Renal cortex interstitium (tissue), 15 donors: ENCODE measurements at places on chromosomes 1 and 21.

- no peak for DNase-seq
Measured at GRCh38 chr1:150999926-151000325, 6.8 kb downstream of the MINDY1 start.

GRCh38 chr1:55604179-55604578 lies 389.0 kb upstream of the USP24 start:
- no peak for DNase-seq

DNA sequence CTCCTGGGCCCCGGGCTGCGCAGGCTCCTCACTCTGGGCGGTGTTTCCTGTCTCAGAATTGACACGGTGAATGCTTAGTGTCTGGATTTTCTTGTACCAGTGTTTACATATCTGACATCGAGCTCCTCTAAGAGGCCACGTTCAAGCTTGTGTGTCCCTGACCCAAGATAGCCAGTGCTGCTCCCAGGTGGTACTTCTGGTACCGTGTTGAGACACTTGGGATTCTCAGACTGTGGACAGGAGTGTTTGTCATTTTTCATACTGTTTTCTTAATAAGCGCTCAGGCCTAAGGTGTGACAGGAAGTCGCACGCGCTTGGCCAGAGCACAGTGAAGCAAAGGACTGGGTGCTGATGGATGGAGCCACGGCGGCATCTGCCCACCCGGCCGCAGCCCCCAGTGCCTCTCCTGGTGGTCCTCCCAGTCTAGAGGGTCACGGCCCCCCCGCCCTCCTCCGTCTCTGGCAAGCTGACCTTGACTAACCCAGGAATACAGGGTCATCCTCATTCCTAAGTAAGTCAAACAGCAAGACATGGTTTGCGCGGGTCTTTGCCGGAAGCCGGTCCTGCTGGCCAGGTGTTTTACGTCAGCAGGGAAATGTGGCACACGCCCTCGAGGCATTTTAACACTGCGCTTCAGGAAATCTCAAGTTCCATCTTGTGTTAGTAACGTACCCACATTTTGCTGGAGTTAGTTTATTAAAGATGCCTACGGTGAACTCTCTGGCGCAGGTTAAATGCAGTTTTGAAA lies 8.0 kb downstream of the PEX10 start:
- no peak for DNase-seq

- DNase-seq, result no peak
Measured at GRCh38 chr1:66613187-66613586, 79.2 kb downstream of the SGIP1 start.

DNA sequence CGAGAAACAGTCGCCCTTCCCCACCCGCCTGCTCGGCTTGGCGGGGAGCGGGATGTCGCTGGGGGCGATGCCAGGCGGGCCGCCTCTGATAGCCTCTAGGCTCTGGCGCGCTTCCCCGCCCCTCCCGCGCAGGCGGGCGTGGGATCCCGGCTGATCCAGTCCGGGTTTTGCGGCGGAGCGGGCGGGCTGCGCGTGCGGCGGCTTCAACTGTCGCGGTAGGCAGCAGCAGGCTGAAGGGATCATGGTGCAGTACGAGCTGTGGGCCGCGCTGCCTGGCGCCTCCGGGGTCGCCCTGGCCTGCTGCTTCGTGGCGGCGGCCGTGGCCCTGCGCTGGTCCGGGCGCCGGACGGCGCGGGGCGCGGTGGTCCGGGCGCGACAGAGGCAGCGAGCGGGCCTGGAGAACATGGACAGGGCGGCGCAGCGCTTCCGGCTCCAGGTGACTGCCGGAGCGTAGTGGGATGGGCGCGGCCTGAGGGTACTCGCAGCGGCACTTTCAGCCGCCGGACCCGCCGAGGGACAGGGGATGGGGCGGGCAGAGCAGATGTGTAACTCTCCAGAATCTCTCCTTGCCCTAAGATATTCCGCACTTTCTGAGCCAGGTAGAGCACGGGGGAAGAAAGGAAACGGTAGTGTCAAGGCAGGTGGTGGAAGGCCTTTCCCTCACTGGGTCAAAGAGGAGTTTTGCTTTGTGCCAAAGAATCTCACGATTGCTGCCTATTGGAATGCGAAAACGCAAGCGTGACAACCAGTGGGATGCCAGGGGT lies at the start of gene FAAH:
Gene FAAH, plus strand, starts transcription at position 210 of the 764 bp plus-strand sequence. Its CDS starts 32 bp downstream, at position 242.
- DNase-seq, result peak; percentile 55

DNA sequence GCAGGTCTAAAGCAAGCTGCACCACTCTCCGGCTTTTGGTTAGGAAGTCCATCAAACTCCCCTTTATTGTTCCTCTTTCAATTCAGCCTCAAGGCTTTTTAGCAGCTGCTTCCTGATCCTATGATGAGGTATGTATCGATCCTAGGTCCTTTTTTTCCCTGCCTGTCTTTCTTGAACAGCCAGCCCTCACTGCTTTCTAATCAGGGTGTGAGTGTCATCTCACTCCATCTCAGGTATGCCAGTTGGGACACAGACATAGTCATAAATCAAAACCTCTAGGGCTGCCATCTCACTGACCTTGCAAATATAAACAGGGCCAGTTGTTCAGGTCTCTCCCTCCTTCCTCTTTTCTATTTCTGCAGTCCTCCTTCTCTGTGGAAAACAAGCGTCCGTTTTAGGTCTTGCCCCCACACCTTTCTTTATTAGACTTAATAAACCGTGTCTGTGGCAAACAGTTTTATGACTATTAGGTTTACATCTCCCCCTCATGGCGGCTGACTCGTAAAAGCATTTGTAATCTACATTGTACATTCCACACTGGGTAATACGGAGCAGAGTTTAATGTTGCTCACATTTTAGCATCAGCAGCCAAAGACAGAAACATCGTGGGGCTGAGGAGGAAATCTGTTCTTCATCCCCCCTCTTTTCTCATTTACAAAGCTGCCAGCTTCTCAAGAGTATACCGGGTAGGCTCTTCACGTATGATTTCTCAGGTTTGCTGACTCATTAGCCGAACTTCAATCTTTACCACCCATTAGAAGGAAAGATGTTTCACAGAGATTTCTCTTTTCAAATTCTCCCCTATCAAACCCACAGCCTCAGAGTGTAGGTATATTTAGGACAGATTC lies 11.6 kb downstream of the STYXL2 start:
- DNase-seq, result no peak

- no peak for DNase-seq
Measured at GRCh38 chr1:155932487-155932886, 1.7 kb downstream of the KHDC4 start.

GRCh38 chr1:15236321-15236721 lies 10.7 kb upstream of the FHAD1 start:
- no peak for DNase-seq

DNA sequence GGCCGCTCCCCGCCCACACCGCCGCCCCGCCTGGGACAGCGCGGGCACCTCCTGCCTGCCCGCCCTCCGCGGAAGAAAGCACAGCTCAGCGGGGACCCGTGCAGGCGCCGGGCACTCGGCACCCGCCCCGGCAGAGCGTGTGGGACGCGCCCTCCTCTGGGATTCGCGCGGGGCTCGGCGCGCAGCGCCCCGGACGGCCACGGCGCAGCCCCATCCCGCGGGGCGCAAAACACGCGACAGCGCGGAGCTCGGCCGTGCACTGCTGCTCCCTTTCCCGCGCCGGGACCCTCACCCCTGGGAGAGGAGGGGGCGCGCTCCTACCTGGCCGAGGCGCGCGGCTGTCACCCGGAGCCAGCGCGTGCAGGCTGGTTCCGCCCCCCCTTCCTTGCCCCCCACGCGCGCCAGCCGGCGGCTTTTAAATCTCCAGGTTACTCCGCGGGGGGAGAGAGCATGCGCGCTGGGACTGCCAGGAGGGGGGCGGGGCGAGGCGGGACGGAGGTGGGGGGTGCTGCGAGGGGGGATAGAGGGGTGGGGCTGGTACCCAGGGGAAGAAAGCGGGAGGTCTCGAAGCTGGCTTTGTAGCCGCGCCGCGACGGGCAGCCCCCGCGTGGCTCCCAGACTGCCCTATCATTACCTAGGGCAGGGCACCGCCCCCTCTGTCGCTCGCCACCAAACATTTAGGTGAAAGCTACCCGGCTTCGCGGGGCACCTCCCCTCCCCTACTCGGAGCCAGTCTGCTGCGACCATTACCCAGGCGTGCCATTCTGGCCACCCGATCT lies at the start of gene SLC45A3:
Gene SLC45A3, minus strand, starts transcription at position 437 of the 779 bp plus-strand sequence. CDS start 15,853 bp downstream, outside the sequence.
- DNase-seq, result no peak

GRCh38 chr1:54962612-54963395 lies 17.6 kb upstream of the TMEM61 start:
- no peak for DNase-seq

DNA sequence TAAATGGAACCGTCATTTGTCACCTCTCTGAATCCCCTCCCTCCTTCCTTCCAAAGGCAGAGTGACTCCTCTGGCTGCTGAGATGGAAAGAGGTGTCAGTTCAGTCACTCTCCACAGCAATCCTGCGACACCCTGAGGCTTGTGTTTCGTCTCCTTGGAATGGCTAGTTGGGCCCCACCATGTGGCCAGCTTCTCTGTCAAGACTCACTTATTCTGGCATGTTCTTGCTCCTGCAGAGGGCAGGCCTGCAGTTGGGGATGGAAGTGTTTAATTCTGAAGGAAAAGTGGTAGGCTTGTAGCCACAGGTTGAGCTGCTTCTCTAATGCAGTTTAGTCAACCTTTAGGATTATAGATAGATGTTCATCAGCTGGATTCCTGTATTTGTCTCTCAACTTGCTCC lies 149.6 kb downstream of the LMO4 start:
- no peak for DNase-seq

DNA sequence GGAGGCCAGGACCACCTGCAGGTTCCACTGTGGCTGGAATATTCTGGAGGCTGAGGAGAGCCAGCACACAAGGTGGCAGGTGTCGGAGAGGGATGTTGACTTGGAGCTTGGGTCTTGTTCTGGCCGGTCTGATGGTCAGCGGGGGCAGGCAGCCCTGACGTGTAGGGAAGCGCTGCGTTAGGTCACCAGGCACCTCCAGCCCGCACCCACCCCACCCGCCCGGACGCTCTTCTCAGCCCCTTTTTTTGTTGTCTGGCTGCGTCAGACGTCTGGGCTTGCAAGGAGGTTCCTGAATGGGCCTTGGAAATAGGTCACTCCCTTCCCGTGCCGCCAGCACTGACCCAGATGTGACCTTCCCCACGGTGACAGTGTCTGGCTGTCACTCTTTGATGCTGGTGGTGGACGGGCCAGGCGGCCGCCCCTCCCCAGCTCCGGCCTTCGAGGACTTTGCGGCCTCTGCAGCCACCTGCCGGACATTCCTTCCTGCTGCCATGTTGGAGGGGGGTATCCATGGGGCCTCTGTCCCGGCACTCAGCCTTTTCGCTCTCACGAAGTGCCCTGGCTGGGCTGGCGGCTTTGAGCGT lies 30.1 kb downstream of the SPSB1 start:
- DNase-seq, result no peak

GRCh38 chr1:109981004-109981335 lies 3.6 kb upstream of the AHCYL1 start:
- DNase-seq, result no peak

DNA sequence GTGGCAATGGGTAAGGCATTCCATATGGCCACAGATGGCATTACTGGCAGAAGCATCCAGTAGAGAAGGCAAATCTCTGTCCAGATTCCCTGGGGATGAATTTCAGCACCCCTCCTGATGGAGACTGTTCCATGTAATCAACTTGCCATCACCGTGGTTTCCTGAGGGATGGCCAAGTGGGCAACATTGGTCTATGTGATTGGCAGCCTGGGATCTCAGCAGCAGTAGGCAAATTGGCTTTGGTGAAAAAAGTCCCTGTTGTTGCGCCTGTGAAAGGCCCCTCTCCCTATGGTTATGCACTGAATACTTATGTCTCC lies 19.3 kb downstream of the DMRTB1 start:
- DNase-seq, result no peak

- no peak for DNase-seq
Measured at GRCh38 chr1:160499631-160500030, 23.4 kb downstream of the SLAMF6 start.

DNA sequence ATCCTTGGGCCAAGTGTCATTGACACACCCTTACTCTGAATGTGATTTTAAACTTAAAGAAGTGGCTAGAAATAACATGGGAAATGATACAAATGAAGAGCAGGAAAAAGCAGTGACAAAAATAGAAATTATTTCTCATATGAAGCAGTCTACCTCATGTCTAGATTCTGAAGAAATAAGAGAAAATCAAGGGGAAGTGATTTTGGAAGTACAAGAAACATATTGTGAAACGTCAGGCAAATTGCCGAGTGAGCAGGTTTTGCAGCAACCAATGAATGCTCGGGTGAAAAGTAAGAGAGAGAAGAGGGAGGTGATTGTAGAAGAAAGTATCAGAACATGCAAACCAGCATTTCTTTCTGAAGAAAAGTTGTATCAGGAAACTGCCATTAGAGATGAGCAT lies 130.7 kb downstream of the MACF1 start:
- no peak for DNase-seq

- DNase-seq, result no peak
Measured at GRCh38 chr1:3022511-3022973, 1.3 kb downstream of the ACTRT2 start.

- DNase-seq, result no peak
Measured at GRCh38 chr1:21759818-21760217, 23.1 kb downstream of the USP48 start.
